ENCODE measurements at places on chromosomes 13 and 19.

GRCh38 chr19:43778651-43779050 is 2.1 kb downstream of the KCNN4 start:
- no peak for DNase-seq

DNA sequence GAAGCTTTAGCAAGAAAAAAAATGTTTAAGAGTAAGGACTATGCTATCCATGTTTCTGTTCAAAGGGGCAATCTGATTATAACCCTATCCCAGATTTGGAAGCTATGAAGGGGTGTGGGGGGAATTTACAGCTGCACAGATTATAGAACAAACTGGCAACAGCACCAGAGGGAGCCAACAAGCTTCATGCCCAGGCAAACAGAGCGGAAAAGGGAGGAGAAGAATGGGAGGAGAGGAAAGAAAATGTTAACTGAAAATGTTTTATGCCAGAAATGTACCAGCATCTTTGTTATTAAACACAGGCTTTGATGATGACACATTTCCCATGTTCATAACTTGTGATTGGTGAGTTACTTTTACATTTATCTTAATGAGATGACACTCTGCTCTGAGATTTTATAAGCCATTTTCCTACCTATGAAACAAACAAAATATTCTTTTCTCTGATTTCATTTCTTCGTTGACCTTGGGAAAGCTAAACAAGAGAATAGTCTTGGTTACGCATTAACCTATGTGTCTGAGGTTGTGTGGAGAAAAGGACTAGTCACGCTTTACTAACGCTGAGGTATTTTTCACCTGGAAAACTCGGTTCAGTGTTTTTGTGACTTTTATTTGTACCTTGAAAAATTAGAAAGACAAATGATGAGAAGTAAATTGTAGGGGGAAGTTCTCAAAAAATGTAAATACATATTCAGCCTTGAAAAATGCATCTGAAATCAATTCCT is 235.8 kb upstream of the MIR17HG start:
- no peak for DNase-seq

DNA sequence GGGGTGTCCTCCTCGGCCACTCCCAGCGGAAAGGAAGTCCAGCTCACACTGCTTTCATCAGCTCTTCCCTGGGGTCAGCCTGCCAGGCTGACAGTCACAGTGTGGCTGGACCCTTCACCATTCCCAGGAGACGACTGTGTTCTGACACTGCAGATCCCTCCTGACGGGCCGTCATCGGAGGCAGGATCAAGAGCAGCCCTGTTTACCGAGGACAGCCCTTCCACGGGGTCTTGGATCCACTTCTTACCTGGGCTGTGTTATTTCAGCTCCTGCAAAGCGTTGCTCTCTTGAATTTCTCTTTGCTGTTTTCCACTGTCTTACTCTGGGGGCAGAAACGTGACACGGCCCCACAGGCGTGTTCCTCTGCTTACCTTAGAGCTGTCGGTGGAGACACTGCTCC is 149.9 kb upstream of the SOX1 start:
- no peak for DNase-seq

DNA sequence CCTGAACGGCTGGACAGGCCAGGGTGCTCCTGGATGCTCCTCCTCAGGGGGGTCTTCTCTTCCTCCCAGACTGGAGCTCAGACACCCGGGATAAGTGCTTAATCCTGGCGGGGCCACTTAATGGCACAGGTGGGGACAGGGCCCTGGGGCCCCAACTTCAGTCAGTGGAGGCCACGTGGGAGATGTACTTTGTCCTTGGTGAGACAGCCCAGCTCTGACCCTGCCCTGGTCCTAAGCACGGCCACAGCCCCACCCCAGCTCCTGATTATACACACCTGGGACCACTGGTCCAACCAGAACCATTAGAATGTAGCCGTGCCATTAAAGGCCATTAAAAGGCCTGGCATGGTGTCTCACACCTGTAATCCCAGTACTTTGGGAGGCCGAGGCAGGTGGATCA is 7.8 kb downstream of the PPP1R14A start:
- DNase-seq: no peak

GRCh38 chr13:112603641-112604225 is 15.8 kb upstream of the TUBGCP3 start:
- DNase-seq: no peak

DNA sequence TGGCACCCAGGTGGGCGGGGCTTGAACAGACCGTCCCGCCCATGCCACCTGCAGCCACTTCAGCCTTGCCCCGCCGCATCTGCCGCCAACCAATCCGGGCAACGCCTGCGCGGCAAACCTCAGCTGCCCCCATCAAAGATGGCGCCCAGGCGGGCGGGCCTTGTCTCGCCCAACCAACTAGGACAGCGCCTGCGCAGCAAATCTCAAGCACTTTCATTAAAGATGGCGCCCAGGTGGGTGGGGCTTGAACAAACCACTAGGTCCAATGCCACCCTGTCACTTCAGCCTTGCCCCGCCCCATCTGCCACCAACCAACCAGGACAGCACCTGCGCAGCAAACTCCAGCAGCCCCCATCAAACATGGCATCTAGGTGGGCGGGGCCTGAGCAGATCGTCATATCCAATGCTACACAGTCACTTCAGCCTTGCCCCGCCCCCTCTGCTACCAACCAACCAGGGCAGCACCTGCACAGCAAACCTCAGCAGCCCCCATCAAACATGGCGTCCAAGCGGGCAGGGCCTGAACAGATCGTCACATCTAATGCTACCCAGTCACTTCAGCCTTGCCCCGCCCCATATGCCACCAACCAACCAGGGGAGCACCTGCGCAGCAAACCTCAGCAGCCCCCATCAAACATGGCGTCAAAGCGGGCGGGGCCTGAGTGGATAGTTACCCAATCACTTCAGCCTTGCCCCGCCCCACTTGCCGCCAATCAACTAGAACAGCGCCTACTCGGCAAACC is 1.4 kb downstream of the PEG3 start:
- peak; percentile 56 for DNase-seq

DNA sequence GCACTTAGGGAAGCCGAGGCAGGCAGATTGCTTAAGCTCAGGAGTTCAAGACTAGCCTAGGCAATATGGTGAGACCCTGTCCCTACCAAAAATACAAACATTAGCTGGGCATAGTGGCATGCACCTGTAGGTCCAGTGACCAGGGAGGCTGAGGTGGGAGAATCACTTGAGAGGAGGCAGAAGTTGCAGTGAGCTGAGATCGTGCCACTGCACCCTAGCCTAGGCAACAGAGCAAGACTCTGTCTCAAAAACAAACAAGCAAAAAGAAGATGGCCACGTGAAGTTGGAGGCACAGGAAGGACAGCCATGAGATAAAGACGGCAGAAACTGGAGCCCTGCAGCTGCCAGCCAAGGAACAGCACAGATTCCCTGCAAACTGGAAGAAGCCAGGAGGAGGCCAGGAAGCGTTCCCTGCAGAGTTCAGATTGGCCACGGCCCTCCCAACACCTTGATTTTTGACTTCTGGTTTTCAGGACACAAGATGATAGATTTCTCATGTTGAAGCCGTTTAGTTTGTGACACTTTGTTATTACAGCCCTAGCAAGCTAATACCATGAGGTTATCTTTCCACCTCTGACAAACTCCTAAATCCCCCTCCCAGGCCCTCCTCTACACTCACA is 786.7 kb downstream of the UQCRFS1 start:
- no peak for DNase-seq

DNA sequence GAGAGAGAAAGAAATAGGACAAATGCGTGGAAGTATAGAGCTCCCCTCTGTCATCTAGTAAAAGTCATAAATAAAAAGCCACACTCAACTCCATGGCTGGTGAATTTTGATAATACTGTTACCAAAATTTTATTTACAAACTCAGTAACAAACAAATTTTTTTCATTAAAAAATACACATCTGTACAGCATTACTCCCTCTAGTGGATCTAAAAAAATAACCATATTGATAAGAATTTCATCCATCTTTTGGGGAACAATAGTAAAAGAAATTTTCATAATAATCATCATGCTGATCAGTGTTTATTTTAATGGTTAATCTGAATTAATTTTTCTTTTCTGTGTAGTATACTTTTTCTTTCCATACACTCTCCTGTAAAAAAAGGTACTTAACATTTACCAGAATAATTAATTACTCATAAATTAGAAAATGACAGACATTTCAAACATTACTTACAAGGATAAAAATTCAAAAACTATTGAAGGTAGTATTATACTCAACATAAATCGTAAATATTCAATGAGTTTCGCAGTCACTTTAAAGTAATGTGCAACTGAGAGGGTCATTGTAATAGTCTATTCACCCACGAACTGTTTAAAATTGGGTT is 173.5 kb upstream of the LSM14A start:
- no peak for DNase-seq

- DNase-seq: no peak
Measured at GRCh38 chr19:29700498-29700897, 14.6 kb downstream of the C19orf12 start.

- no peak for DNase-seq
Measured at GRCh38 chr13:64817691-64818090, 2412.4 kb downstream of the PCDH9 start.

- no peak for DNase-seq
Measured at GRCh38 chr13:110646442-110647364, 31.4 kb downstream of the NAXD start.

GRCh38 chr13:27383104-27383921 is 41.1 kb upstream of the GTF3A start:
- no peak for DNase-seq

DNA sequence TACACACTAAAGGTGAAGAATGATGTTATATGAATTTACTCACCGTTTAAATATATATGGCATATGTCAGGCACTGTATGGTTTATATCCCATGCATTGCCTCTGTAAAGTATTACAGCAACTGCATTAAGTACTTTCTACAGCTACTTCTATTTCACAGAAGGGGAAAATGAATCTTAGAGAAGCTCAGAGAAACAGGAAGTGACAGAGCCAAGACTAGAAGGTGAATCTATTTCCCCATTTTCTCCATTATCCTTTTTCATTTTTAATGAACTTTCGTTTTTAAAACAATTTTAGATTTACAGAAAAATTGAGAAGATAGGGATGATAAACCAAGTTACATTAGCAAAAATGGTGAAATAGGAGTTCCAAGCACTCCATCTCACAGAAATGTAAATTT is 863.3 kb downstream of the UQCRFS1 start:
- DNase-seq: no peak

GRCh38 chr19:7986321-7987113 is 18.9 kb downstream of the ELAVL1 start:
- DNase-seq: no peak

GRCh38 chr13:110625771-110626321 is 10.5 kb downstream of the NAXD start:
- DNase-seq: no peak

- no peak for DNase-seq
Measured at GRCh38 chr19:5054551-5055456, 85.9 kb downstream of the KDM4B start.

Measured in esophagus squamous epithelium (tissue), 5 donors.